Activated naive CD4-positive, alpha-beta T cell treated with anti-CD3 and anti-CD28 coated beads, Interleukin-2, amount 50 U/mL, for 72 hours (primary cell): ENCODE measurements at places on chromosomes 1 and 21.

DNA sequence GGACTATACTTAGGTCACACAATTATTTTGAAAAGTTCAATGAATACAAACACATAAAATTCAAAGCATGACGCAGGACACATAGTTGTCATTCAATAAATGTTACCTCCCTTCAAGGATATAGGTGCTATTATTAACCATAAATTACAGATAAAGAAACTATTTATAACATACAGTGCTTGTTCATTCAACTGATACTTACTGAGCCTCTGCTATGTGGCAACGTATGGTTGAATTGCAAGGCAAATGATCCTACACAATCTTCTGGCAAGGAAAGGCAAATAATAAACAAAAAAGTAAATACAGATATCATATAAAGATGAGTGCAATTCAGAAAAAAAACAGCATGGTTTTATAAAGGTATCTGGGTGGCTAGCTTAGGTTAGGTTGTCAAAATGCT lies 614.7 kb downstream of the LTN1 start:
- DNase-seq, result no peak

DNA sequence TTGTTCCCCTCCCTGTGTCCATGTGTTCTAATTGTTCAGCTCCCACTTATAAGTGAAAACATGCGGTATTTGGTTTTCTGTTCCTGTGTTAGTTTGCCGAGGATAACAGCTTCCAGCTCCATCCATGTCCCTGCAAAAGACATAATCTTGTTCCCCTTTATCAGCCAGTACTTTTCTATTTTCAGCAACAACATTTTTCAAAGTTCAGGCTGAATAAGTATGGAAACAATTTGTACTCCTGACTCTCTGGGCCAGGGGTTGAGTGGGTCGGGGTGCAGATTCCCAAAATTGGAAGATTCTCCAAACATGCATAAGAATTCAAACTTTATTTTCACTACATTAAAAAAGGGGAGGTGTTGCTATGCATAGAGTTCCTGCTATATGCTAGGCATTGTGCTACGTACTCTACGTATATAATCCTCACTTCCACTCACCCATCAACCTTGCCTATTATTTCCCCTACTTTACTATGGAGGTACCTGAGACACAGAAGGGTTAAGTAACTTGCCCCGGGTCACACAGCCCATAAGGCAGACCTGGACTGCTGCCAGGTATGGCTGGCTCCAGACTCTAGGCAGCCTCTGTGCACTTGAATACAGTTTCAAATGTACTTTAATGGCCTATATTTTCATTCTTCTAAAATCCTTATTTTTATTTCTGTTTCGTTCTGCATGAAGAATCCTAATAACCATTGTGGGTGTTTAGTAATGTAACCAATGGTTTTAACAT lies 117.1 kb upstream of the C8B start:
- DNase-seq, result no peak

- DNase-seq, result no peak
These were observed 197.4 kb downstream of the FGGY start for GRCh38 chr1:59494145-59494833.

DNA sequence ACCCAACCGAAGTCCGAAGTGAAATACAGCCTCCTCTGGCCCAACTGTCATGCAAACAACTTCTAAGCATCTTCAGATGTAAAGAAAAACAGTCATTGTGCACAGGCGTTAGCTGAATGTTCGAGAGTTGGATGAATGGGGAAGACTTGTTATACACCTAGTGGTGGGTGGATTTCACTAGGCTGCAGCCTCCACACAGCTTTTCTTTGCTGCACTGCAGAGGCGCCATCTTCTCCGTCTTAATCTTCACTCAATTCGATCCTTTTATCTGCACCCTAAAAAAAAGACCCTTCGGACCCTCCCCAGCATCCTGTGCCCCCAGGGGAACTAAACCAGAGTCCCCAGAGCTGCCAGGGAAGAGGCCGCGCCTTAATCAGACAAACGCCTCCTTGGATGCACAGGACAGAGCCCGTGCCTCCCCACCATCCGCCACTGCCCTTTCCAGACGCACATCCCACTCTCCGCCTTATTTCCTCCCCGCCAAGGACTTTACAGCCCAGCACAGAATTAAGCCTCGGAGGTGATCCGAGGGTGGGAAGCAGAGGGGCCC lies 1.4 kb downstream of the APP start:
- DNase-seq, result no peak
